ENCODE measurements at places on chromosomes 3 and 15.

GRCh38 chr15:88185584-88185983, 71.0 kb downstream of the NTRK3 start:
- no peaks in the 10 kb centered on the region for H3K27me3 ChIP-seq
- no peak for DNase-seq
- no peaks in the 10 kb centered on the region for H3K4me1 ChIP-seq
- no peaks in the 10 kb centered on the region for H3K36me3 ChIP-seq

- H3K4me1 ChIP-seq, result peaks cover 21% of the 10 kb centered on the region
- peak within 1 kb of the TSS; percentile 80 for H3K4me3 ChIP-seq
- no peaks in the 10 kb centered on the region for H3K27me3 ChIP-seq
- H3K36me3 ChIP-seq, result peaks cover 3% of the 10 kb centered on the region
- DNase-seq, result peak; percentile 67
- H3K27ac ChIP-seq, result peak within 1 kb of the TSS; percentile 79
Measured at GRCh38 chr15:90001062-90001682, at the start of gene ZNF710. TSS of gene ZNF710 (plus strand) at chr15:90001324. CDS start at chr15:90067138, 65,814 bp downstream.

DNA sequence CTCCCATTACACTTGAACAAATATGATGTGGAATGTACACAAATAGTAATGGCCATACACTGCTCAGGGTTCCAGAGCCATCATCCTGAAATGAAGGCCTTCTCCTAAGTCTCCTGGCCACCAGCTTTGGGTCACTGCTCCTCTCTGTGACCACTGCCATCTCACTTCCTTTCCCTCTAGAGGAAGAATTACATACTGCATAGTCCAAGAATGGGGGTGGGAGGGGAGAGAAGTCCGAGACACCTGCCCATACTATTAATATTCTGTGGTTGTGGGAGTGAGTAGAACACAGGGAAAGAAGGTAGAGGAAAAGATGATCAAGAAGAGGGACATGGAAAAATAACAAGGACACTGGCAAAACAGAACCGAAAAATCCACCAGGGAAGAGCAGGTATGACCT, 20.6 kb downstream of the ETV5 start:
- no peaks in the 10 kb centered on the region for H3K36me3 ChIP-seq
- H3K27ac ChIP-seq, result no peak overlapping the region
- H3K27me3 ChIP-seq, result no peaks in the 10 kb centered on the region

DNA sequence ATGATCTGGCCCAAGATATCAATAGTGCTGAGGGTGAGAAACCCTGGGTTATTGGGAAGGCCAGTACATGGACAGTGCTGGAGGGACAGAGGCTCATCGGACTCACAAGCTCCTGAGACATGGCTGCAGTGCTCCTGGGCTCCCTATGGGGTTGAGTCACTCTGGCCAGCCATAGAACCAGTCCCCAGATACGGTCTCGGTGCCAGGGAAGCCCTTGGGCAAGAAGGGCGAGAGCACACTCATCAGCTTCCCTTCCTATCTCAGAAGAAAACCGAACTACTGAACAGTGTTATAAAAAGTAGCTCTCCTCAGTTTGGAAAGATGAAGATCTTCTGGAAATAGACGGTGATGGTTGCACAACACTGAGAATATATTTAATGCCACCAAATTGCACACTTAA, 34.4 kb downstream of the POC1A start:
- H3K4me3 ChIP-seq, result no peak overlapping the region
- no peaks in the 10 kb centered on the region for H3K27me3 ChIP-seq
- H3K36me3 ChIP-seq, result peaks cover 6% of the 10 kb centered on the region
- no peak for DNase-seq
- H3K4me1 ChIP-seq, result peaks cover 10% of the 10 kb centered on the region

Data from common myeloid progenitor, CD34-positive (primary cell).